Psoas muscle (tissue), 8 donors: ENCODE measurements at places on chromosomes 1 and 21. TPM values are rescaled to one million over a fixed set of nuclear protein-coding genes. Genes with fewer than 3 reads are reported as not detected.

DNA sequence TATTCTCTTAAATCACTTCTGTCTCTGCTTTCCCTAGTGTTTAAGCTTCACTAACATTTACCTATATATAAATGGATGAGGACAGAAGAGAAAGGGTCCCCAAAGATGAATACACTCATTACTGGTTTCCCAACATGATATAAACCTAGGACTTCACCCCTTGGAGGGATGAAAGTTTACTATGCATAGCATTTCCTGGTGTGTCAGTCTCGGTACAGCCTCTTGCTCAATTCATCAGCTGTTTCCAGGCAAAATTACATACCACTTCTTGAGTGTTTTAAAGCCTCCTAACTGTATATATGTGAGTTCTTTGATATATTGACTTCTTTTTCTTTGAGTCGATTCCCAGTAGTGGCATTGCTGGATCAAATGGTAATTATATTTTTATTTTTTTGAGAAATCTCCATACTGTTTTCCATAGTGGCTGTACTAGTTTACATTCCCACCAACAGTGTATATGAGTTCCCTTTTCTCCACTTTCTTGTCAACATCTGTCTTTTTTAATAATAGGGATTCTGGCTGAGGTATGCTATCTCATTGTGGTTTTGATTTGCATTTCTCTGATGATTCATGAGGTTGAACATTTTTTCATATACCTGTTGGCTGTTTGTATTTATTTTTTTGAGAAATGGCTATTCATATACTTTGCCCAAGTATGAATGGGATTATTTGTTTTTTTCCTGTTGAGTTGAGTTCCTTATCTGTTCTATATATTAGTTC is 259.3 kb upstream of the CACYBP start:
- no peak for DNase-seq

GRCh38 chr1:5508669-5509330 is 483.4 kb downstream of the NPHP4 start:
- DNase-seq = no peak

- no peak for DNase-seq
Observed at GRCh38 chr1:160584784-160585183, 5.5 kb upstream of the CD84 start.

The C4BPA gene
- not detected for polyA plus RNA-seq

The SIK1 gene
- 85.1 TPM for polyA plus RNA-seq
